Astrocyte (in vitro differentiated cells and primary cell): ENCODE measurements at places on chromosomes 7 and 10. TPM values are rescaled to one million over a fixed set of nuclear protein-coding genes. Genes with fewer than 3 reads are reported as not detected.
A peak's percentile ranks its signal among the peaks of the same experiment; 100 is the strongest.

DNA sequence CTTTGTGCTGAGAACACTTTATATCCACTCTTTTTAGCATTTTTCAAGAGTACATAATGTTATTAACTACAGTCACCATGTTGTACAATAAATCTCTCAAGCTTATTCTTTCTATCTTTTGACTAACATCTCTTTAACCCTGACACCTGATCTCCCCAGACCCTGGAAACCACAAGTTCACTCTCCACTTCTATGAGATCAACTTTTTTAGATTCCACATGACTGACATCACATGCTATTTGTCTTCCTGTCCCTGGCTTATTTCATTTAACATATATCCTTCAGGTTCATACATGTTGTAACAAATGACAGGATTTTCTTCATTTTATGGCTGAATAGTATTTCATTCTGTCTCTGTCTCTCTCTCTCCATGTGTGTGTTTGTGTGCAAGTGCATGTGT is 15.5 kb downstream of the SLC13A1 start:
- DNase-seq = no peak

- DNase-seq = peak; percentile 14
Measured at GRCh38 chr7:46583656-46584055, 662.6 kb upstream of the IGFBP3 start.

- no peak for DNase-seq
Measured at GRCh38 chr7:34153656-34154270, 248.4 kb downstream of the BMPER start.

DNA sequence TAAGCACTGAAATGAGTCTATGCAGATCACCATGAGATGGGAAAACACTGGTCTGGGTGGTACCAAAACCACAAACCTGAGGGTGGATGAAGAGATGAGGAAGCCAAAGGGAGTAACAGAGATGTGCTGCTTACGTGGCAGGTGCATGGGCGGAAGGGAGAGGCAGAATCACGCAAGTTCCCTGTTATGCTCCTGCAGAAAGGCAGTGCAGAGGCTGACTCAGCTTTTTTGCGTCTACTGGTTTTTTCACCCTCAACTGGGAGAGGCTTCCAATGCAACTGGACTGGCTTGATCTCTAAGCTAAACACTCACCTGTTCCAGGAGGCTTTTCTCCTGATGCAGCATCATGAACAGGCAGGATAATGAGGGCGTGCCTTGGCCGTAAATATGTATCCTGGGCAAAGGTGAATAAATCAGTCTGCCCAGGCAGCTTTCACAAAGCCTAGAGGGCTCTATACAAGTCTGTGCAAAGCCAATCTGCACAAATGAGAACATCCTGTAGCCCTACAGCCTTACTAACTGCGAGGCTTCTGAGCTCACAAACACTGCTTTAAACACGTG is 95.4 kb upstream of the AFAP1L2 start:
- DNase-seq = no peak

GRCh38 chr7:137695942-137696341 is 150.8 kb downstream of the DGKI start:
- no peak for DNase-seq

GRCh38 chr10:110756876-110757275 is 112.7 kb downstream of the RBM20 start:
- DNase-seq = no peak

GRCh38 chr10:131946321-131946751 is 35.4 kb downstream of the BNIP3 start:
- DNase-seq = peak; percentile 94

- DNase-seq = no peak
Measured at GRCh38 chr7:69656077-69656476, 57.8 kb downstream of the AUTS2 start.

NUTM2B gene
- 0.70 TPM in 1 of 2 replicates, not detected in the other for total RNA-seq

DGKI gene
- 6.3 and 7.5 TPM in 2 replicates for total RNA-seq

NOBOX gene
- not detected in 2 replicates for total RNA-seq
